Activated CD4-positive, CD25-positive, alpha-beta regulatory T cell treated with anti-CD3 and anti-CD28 coated beads, Interleukin-2, amount 50 U/mL, for 24 hours (primary cell): ENCODE measurements at places on chromosomes 1 and 21.
A peak's percentile ranks its signal among the peaks of the same experiment; 100 is the strongest.

GRCh38 chr1:206075786-206076755 lies 23.1 kb downstream of the RHEX start:
- ATAC-seq, result no peak

DNA sequence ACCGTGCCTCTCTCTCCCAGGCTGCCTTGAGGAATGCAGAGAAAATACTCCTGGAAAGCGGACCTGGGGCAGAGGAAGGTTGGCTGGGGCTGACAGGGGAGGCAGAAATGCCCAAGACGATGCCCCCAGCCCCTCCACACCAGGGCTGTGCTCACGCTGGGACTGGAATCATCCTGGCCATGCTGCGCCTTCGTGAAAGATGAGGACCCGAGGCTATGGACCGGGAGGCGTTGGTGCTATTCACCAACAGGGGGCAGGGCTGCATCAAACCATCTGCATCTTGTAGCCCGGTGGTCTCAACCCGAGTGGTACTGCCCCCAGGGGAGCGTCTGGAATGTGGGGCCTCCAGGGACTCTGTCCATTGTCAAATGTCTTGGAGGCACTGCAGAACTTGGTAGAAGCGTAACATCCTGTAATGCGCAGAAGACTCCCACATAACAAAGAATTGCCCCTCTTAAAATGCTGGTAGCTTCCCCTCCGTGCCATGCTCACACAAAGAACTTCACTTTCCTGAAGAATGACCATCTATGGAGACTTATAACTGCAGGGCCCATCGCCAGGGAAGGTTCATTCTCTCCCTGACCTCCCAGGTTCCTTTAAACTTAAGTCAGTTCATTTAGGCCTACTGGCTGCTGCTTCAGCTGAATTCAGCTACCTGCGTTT lies 251.2 kb downstream of the RRAGC start:
- no peak for ATAC-seq

DNA sequence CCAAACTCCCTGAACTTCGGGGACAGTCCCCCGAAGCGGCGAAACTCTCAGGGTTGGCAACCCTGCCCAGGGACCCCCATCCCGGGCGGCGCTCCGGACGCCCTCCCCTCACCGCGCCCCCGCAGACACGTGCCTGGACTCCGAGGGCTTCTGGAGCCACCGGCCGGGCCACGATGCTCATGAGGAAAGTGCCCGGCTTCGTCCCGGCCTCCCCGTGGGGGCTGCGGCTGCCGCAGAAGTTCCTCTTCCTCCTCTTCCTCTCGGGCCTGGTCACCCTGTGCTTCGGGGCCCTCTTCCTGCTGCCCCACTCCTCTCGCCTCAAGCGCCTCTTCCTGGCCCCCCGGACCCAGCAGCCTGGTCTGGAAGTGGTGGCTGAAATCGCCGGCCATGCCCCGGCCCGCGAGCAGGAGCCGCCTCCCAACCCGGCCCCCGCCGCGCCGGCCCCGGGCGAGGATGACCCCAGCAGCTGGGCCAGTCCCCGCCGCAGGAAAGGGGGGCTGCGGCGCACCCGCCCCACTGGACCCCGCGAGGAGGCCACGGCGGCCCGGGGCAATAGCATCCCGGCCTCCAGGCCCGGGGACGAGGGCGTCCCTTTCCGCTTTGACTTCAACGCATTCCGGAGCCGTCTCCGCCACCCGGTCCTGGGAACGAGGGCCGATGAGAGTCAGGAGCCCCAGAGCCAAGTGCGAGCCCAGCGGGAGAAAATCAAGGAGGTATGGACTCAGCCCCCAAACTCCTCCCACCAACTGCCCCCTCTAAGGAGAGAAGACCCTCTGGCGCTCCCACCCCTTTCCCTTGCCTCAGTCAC lies 1.2 kb downstream of the MAN1C1 start:
- no peak for ATAC-seq

DNA sequence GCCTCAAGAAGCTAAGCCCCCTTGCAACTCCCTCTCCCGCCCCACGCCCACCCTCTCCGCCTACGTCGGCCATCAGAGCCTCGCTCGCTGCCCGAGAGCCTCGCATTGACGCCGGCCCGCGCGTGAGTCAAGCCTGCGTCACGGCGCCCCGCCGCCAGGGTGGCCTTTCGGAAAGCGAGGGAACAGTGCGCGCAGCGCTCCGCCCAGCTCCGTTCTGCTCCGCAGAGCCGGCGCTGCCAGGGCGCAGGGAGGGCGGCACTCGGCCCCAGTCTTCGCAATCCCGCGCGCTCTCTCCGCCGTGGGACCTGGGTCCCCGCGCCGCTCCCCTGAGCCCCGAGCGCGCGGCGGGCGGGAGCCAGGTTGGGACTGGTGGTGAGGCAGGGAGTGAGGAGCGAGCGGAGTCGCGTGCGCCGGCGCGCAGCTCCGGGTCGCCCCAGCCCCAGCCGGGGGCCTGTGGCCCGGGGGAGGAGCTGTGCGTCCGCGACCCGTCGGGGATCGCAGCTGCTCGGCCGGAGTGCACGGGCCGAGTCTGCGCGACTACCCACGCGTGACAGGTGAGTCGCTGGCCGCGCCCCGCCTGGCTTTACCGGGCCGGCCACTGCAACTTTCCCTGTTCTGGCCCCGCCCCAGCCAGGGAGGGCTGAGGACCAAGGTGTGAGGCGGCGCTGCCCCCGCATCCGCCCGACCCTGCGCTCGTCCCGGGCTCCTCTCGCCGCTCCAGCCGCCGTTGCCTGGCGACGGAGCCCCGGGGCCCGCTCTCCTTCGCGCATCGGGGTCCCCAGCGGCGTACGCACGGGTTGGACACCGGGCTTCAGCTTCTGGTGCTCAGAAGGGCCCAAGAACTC lies at the start of gene SLC6A17:
TSS of gene SLC6A17 (plus strand) at position 165 of the 845 bp plus-strand sequence. CDS start 16,436 bp downstream, outside the sequence.
- peak; percentile 71 for ATAC-seq

DNA sequence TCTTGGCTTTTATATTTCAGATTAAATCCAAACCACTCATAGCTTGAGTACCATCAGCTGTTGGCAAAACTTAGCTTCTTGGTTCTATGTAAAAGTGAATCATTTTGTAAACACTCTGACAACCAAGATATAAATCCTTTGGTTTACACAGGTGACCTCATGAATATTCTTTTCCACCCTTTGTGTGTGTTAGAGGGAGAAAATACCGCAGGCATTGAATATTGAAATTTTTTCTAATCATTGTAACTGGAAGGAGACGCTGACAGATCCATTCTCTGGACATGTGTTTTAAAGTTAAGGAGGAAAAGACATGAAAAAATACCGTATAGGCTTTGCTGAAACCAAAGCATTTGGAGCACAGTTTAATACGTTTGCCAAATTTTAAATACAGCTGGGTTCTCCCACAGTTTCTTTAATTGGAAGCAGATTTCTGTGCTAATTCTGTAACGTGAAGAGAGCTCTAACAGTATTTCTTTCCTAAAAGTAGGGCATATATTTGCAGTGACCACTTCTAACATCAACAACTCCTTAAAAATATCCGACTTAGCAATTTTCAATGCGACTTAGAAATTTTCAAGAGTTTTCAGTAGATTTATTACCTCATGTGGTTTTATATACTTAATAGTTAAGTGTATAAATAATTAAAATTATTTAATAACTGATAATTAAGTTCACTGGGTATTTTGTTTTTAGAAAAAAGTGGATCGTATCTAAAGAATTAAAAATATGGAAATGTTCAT lies 388.2 kb downstream of the USP25 start:
- no peak for ATAC-seq

- ATAC-seq, result no peak
Observed at GRCh38 chr1:39872698-39873097, 10.6 kb downstream of the TRIT1 start.

GRCh38 chr1:16989676-16990391 lies 9.4 kb upstream of the MFAP2 start:
- ATAC-seq, result no peak

DNA sequence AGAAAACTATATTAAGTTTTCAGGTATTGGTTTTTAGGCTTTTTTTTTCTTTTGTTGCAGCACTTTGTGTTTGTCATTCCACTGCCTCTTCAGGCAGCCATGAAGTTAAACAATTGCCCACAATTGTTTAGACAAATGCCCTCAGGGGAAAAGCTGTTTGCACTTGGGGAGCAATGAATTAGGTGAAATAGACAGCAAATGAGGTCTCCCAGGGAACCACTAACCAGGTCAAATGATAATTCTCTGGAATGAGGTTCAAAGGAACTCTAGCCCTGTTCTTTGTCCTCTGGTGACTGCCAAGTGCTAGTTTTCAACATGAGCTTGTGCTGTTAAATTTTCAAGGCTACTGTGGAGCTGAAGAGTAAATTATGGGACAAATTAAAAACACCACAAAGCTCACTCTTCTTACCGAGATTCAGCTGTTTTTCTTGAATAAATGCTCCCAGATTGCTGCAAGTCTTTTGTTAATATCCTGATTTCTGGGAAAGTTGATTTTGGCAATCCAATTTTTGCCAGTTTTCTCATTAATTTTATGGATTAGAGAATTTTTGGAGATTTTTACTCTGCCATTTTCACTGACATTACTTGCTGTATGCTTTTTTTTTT lies 15.1 kb upstream of the MAB21L3 start:
- ATAC-seq, result no peak

GRCh38 chr1:38151399-38151798 lies 104.8 kb upstream of the POU3F1 start:
- no peak for ATAC-seq

- no peak for ATAC-seq
Observed at GRCh38 chr1:38489844-38490270, 369.7 kb downstream of the RRAGC start.

DNA sequence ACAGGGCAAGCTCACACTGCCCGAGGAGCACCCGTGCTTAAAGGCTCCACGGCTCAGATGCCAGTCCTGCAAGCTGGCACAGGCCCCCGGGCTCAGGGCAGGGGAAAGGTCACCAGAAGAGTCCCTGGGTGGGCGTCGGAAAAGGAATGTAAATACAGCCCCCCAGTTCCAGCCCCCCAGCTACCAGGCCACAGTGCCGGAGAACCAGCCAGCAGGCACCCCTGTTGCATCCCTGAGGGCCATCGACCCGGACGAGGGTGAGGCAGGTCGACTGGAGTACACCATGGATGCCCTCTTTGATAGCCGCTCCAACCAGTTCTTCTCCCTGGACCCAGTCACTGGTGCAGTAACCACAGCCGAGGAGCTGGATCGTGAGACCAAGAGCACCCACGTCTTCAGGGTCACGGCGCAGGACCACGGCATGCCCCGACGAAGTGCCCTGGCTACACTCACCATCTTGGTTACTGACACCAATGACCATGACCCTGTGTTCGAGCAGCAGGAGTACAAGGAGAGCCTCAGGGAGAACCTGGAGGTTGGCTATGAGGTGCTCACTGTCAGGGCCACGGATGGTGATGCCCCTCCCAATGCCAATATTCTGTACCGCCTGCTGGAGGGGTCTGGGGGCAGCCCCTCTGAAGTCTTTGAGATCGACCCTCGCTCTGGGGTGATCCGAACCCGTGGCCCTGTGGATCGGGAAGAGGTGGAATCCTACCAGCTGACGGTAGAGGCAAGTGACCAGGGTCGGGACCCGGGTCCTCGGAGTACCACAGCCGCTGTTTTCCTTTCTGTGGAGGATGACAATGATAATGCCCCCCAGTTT lies 1.3 kb downstream of the CELSR2 start:
- no peak for ATAC-seq

DNA sequence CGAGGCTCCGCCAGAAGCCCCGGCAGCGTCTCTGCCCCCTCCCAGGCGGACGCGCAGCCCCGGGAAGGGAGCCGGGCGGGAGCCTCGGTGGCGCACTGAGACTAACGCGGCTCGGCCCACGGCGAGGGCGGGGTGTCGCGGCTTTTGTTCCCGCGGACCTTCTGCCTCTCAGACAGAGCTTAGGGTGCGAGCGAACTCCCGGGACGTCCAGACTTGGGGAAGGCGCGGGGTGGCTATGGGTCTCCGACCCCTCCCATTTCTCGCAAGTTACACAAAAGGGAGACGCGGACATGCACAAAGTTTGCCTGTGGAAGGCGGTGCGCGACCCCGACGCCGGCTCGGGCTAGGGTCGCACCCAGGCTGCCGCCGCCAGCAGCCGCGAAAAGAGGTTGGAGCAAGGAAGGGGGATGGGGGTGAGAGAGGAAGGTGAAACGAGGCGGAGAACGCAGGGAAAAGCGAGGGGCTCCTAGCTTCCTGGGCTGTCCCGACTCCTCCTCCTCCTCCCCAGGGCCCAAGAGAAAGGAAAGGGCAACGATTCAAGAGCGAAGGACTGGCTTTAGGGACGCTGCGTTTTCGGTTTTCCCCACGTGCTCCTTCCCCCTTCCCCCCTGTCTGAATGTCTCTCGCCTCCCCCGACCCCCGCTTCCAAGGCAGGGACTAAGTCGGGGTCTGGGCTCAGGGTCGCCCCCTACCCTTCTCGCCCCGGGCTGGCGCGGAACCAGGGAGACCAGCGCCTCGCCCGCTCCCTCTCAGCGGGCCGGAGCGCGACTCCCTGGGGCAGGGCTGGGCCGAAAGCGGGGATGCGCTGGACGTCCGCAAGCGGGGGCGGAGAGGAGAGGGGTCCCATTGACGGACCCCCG lies 729 bp downstream of the APP start:
- ATAC-seq, result peak; percentile 36

GRCh38 chr1:235105051-235106043 lies 23.3 kb downstream of the TOMM20 start:
- ATAC-seq, result peak; percentile 79

DNA sequence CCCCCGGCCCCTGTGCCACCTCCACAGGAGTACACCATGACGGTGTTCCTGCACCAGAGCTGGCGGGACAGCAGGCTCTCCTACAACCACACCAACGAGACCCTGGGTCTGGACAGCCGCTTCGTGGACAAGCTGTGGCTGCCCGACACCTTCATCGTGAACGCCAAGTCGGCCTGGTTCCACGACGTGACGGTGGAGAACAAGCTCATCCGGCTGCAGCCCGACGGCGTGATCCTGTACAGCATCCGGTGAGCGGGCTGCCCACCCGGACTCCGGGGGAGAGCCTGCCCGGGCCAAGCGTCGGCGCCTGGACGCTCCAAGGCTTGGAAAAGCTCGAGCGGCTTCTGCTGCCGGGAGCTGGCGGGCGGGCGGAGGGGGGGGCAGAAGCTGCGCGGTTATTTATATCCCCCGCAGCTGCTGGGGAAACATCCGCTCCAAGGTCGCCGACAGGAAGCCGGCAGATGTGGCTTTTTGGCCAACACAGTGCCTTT lies 6.4 kb downstream of the GABRD start:
- ATAC-seq, result no peak

- ATAC-seq, result no peak
Observed at GRCh38 chr1:114289306-114289705, 135.6 kb upstream of the SYT6 start.

DNA sequence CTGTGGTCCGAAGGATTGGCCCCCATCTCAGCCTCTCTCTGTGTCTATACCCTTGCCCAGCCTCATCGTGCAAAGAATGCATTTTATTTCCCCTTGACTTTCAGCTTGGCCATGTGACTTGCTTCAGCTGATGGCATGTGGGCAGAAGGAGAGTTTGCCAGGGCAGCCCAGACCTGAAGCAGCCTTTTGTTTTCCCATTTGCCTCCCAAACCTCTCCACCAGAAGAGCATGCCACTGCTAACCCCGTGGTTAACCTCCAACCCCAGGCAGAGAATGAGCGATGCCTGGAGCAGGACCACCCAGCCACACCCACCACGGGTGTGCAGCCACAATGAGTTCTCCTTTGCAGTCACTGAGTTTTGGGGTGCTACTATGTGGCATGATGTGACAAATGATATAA lies 136.4 kb downstream of the SETD4 start:
- no peak for ATAC-seq

DNA sequence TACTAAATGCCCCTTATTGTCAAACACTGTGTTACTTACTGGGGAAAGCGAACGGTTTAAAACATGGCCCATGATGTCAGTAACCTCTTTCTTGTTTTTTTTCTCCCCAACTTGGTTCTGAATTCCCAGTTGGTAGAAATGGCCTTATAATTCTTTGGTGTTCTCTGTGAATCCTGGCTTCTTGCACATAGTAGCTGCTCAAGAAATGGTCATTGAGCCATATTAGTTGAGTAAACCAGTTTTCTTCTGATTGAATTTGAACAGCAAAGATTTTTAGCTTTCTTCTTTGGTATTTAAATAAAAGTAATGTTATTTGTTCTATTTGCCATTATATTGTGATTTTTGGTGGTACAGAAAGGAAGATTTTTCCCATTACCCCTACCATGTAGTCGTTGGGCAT lies 87.3 kb downstream of the NFIA start:
- ATAC-seq, result no peak
